Upper lobe of left lung (tissue), 6 donors: ENCODE measurements at places on chromosomes 2 and 18. TPM values are rescaled to one million over a fixed set of nuclear protein-coding genes. Genes with fewer than 3 reads are reported as not detected.

DNA sequence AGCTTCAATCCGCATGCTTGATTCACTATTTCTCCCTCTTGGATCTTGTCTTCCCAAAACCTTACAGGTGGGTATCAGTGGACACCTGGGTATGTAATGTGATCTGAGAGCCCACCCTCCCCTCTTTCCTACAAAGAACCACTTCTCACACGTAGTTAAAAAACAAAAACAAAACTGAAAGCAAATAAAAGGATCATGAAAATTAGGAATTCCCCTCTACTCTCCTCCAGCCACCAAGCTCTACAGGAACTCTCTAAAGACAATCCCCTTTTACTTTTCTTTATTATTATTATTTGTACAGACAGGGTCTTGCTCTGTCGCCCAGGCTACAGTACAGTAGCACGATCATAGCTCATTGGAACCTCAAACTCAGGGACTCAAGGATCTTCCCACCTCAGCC is 40.8 kb upstream of the MYO1B start:
- H3K4me3 ChIP-seq, result no peak overlapping the region
- peaks cover 14% of the 10 kb centered on the region for H3K4me1 ChIP-seq
- H3K27ac ChIP-seq, result no peak overlapping the region

- H3K27me3 ChIP-seq, result no peaks in the 10 kb centered on the region
- no peak overlapping the region for H3K27ac ChIP-seq
- no peak overlapping the region for H3K4me3 ChIP-seq
- DNase-seq, result peak; percentile 61
- H3K4me1 ChIP-seq, result no peaks in the 10 kb centered on the region
Measured at GRCh38 chr2:100610381-100610831, 47.6 kb downstream of the PDCL3 start.

Gene SPATA3
- not detected for total RNA-seq

Gene DSG1
- total RNA-seq, result not detected

GRCh38 chr2:61340242-61340641 is 130.6 kb downstream of the USP34 start:
- no peaks in the 10 kb centered on the region for H3K27me3 ChIP-seq
- no peak overlapping the region for H3K27ac ChIP-seq
- H3K4me3 ChIP-seq, result no peak overlapping the region
- H3K4me1 ChIP-seq, result no peaks in the 10 kb centered on the region

DNA sequence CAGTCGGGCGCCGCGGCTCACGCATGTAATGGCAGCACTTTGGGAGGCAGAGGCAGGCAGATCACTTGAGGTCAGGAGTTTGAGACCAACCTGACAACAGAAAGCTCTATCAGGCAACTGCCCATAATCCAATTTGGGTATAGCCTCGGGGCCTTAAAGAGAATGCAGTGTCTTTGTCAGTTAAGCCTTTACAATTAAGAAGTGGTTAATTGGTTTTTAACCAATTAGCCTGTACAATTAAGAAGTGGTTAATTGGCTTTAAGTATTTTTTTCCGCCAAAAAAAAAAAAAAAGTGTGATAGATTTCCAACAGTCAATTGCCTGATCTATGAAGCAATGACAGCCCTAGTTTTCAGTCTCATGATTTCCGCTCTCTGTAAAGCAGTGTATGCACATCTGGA is 74.6 kb upstream of the NARS1 start:
- H3K4me3 ChIP-seq, result no peak overlapping the region
- H3K27me3 ChIP-seq, result no peaks in the 10 kb centered on the region
- no peaks in the 10 kb centered on the region for H3K4me1 ChIP-seq
- no peak overlapping the region for H3K27ac ChIP-seq

GRCh38 chr2:84946204-84947009 is 24.6 kb upstream of the KCMF1 start:
- H3K4me1 ChIP-seq, result no peaks in the 10 kb centered on the region
- no peaks in the 10 kb centered on the region for H3K36me3 ChIP-seq
- H3K4me3 ChIP-seq, result no peak overlapping the region
- no peaks in the 10 kb centered on the region for H3K27me3 ChIP-seq
- no peak overlapping the region for H3K27ac ChIP-seq
- DNase-seq, result no peak

- DNase-seq, result peak; percentile 59
- H3K27me3 ChIP-seq, result no peaks in the 10 kb centered on the region
- H3K4me3 ChIP-seq, result no peak overlapping the region
- H3K4me1 ChIP-seq, result no peaks in the 10 kb centered on the region
Measured at GRCh38 chr2:73162856-73163391, 39.5 kb upstream of the NOTO start.

GRCh38 chr2:96537066-96537733 is 648 bp downstream of the ARID5A start:
- H3K36me3 ChIP-seq, result no peaks in the 10 kb centered on the region
- DNase-seq, result peak; percentile 87
- H3K27ac ChIP-seq, result peak overlapping the region; percentile 100
- peak overlapping the region; percentile 99 for H3K4me3 ChIP-seq
- no peaks in the 10 kb centered on the region for H3K27me3 ChIP-seq

- H3K4me1 ChIP-seq, result no peaks in the 10 kb centered on the region
- no peaks in the 10 kb centered on the region for H3K36me3 ChIP-seq
- no peaks in the 10 kb centered on the region for H3K27me3 ChIP-seq
- no peak for DNase-seq
Measured at GRCh38 chr18:59961070-59961469, 61.3 kb downstream of the PMAIP1 start.

DNA sequence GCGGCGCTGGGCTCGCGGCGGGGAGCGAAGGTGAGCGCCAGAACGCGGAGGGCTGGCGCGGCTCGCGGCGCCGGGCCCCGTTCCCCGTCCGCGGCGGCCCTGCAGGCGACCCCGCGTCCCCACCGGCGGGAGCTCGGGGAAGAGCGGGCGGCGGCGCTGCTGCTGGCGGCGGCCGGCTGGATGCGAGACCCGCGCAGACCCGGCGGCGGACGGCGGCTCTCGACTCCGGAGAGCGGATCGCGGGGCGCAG is 213 bp downstream of the DOK6 start:
- no peaks in the 10 kb centered on the region for H3K36me3 ChIP-seq
- H3K4me3 ChIP-seq, result peak overlapping the region; percentile 48
- peaks cover 6% of the 10 kb centered on the region for H3K4me1 ChIP-seq
- no peak for DNase-seq
- H3K27ac ChIP-seq, result peak overlapping the region; percentile 42
- H3K27me3 ChIP-seq, result peaks cover 12% of the 10 kb centered on the region

DNA sequence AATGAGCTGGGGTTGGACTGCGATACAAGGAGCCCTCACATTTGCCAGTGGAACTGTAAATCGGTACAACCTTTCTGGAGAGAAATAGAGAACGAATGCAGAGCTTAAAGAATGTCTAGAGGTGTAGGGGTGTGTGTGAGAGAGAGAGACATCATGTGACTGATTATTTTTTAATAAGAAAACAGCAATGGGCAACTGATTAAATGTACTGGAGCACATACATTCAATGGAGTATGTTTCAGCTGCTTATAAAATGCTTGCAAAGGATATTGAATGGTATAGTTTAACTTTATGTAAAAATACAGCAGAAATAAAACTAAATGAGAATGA is 391 bp upstream of the TMEM17 start:
- H3K36me3 ChIP-seq, result no peaks in the 10 kb centered on the region
- no peaks in the 10 kb centered on the region for H3K27me3 ChIP-seq
- peak overlapping the region; percentile 93 for H3K27ac ChIP-seq

- peaks cover 8% of the 10 kb centered on the region for H3K4me1 ChIP-seq
- DNase-seq, result no peak
- H3K27ac ChIP-seq, result no peak within 1 kb of the TSS
- H3K4me3 ChIP-seq, result peak within 1 kb of the TSS; percentile 57
Measured at GRCh38 chr2:224039080-224039769, at the start of gene SERPINE2. TSS of gene SERPINE2 (minus strand) at chr2:224039286. CDS start at chr2:224001900, 37,386 bp downstream.

Gene ACVR1C
- total RNA-seq, result 0.54 TPM

DNA sequence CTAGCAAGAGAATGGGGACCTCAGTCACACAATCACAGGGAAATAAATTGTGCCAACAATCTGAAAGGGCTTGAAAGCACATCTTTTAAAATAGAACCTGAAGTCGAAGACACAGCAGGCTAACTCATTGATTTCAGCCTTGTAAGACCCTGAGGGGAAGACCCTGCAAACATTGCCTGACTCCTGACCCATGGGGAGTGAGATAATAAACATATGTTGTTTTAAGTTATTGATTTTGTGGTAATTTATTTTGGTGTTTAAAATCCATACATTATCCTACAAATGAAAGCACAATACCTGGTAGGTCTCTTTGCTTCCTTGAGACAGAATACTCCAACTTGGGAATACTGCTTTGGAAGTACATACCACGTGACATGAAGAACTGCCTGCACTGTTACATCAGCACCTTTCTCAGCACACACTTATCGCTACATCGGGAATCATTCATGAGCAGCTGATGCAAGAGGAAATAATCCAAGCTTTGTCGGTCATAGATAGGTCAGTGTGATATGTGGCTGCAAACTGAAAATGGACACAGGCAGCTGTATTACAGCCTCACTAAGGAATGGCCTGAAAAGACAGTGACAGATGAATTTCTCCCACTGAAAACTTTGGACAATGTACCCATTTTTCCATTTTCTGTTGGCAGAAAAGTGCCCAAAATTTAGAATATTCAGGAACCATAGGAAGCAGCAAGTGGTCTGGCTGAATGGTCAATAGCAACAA is 494.5 kb upstream of the MAP2 start:
- H3K4me1 ChIP-seq, result no peaks in the 10 kb centered on the region
- no peak overlapping the region for H3K27ac ChIP-seq
- no peak overlapping the region for H3K4me3 ChIP-seq
- DNase-seq, result no peak
- H3K36me3 ChIP-seq, result no peaks in the 10 kb centered on the region
- H3K27me3 ChIP-seq, result no peaks in the 10 kb centered on the region

GRCh38 chr2:168037778-168038177 is 209.6 kb downstream of the STK39 start:
- H3K27ac ChIP-seq, result no peak overlapping the region
- H3K36me3 ChIP-seq, result no peaks in the 10 kb centered on the region

Gene SRD5A2
- 0.09 TPM for total RNA-seq

Gene RGPD3
- total RNA-seq, result 0.46 TPM

Gene SIX2
- total RNA-seq, result 0.61 TPM

- H3K36me3 ChIP-seq, result peaks cover 85% of the 10 kb centered on the region
- no peaks in the 10 kb centered on the region for H3K4me1 ChIP-seq
- no peaks in the 10 kb centered on the region for H3K27me3 ChIP-seq
- no peak overlapping the region for H3K4me3 ChIP-seq
- no peak overlapping the region for H3K27ac ChIP-seq
Measured at GRCh38 chr2:86138736-86139625, 32.9 kb downstream of the PTCD3 start.

Gene CCL20
- total RNA-seq, result 3.8 TPM

DNA sequence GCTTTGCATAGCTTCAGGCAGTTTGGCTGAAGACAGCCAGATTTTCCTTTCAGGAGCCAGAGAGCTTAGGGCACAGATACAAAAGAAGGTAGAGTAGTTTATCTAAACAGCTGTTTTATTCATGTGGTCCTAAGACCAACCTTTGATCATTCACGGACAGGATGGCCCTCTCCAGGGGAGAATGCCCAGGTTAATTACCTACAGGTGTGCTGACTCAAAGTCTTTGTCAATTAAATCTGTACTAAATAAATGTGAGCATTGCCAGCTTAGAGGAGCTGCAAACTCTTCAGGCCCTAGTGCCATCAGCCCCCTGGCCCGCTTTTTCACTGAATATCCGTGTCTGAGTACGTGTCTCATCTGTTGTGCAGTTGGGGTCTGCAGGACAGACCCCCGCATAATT is 554.7 kb downstream of the NUP35 start:
- H3K4me1 ChIP-seq, result no peaks in the 10 kb centered on the region
- no peak overlapping the region for H3K4me3 ChIP-seq
- no peaks in the 10 kb centered on the region for H3K27me3 ChIP-seq
- no peak for DNase-seq

DNA sequence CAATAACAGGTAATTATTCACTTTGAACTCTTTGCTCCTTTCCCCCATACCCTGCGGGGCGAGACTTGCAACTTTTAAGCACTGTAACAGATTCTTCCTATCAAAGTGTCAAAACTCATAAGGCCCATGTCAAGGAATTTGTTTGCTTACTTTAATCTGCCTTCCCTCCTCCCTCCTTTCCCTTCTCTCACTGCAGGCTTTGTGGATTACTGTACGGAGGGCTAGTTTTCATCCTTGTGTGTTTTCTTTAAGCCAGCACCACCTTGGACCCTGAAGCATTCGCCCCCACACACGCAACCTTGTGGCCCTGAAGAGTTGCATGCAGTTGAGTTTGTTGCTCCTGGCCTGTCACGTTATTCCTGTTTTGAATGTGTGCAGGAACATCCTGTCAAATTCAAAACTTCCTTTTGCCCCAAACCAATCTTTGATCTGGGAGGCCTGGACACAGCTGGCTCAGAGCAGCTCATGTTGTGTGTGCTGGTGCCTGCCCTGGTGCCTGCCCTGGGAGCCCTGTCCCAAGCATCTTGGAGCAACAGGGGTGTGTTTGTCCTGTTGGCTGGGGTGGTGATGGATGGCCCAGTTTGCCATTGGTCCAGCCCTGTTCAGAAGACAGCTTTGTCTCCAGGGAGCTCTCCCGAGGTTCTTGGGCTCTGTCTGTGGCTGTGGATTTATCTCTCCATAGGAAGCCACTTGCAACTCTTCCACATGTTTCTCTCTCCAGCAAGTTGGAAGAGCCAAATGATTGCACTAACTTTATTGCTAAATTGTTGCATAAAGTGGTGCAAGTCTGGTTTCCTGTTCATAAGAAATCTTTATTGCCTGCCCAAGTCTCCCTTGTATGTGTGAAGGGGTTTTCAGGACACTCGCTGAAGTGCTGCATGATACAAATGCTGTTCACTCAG is 199.6 kb downstream of the VAPA start:
- H3K27me3 ChIP-seq, result no peaks in the 10 kb centered on the region
- peaks cover 12% of the 10 kb centered on the region for H3K4me1 ChIP-seq
- no peak overlapping the region for H3K4me3 ChIP-seq
- peak overlapping the region; percentile 50 for H3K27ac ChIP-seq
- peak; percentile 29 for DNase-seq

GRCh38 chr2:7567646-7568045 is 650.4 kb downstream of the RNF144A start:
- H3K27ac ChIP-seq, result no peak overlapping the region
- DNase-seq, result no peak
- no peaks in the 10 kb centered on the region for H3K27me3 ChIP-seq
- no peaks in the 10 kb centered on the region for H3K36me3 ChIP-seq

GRCh38 chr2:134988994-134989605 is 58.1 kb downstream of the MAP3K19 start:
- no peaks in the 10 kb centered on the region for H3K27me3 ChIP-seq
- H3K4me1 ChIP-seq, result no peaks in the 10 kb centered on the region
- DNase-seq, result no peak
- H3K27ac ChIP-seq, result no peak overlapping the region
- no peak overlapping the region for H3K4me3 ChIP-seq

Gene C2orf72
- total RNA-seq, result not detected

Gene CAPG
- total RNA-seq, result 391 TPM

Gene RIT2
- not detected for total RNA-seq
